ENCODE measurements at places on chromosomes 3 and 15.

GRCh38 chr3:119945291-119945690 lies 149.0 kb downstream of the GSK3B start:
- peaks cover 40% of the 10 kb centered on the region for H3K4me1 ChIP-seq
- H3K27me3 ChIP-seq: no peaks in the 10 kb centered on the region
- no peak for DNase-seq
- H3K27ac ChIP-seq: no peak overlapping the region
- H3K36me3 ChIP-seq: peaks cover 11% of the 10 kb centered on the region
- H3K4me3 ChIP-seq: no peak overlapping the region

DNA sequence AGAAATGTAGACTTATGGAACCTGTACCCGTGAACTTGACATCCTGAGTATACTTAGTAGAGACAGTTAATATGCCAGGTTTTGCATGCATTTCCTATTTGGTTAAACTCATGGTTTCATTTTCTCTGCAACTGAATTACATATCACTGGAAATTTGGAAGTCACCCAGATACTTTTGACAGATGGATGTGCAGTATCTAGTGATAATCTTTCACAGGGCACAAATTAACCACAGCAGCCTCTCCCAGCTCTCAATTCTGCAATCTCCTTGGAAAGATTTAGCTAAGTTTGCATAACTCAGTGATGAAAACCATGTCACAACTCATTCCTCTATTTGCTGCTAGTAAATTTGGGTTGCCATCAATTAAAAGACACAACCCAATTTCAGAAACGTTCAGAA lies 162.3 kb upstream of the TPM1 start:
- H3K4me3 ChIP-seq: no peak overlapping the region
- DNase-seq: no peak
- H3K4me1 ChIP-seq: no peaks in the 10 kb centered on the region
- H3K27ac ChIP-seq: no peak overlapping the region

- peak overlapping the region; percentile 98 for H3K4me3 ChIP-seq
- H3K36me3 ChIP-seq: peaks cover 18% of the 10 kb centered on the region
- H3K4me1 ChIP-seq: peaks cover 65% of the 10 kb centered on the region
- H3K27me3 ChIP-seq: no peaks in the 10 kb centered on the region
Observed at GRCh38 chr3:20043396-20043795, 3.1 kb downstream of the KAT2B start.

DNA sequence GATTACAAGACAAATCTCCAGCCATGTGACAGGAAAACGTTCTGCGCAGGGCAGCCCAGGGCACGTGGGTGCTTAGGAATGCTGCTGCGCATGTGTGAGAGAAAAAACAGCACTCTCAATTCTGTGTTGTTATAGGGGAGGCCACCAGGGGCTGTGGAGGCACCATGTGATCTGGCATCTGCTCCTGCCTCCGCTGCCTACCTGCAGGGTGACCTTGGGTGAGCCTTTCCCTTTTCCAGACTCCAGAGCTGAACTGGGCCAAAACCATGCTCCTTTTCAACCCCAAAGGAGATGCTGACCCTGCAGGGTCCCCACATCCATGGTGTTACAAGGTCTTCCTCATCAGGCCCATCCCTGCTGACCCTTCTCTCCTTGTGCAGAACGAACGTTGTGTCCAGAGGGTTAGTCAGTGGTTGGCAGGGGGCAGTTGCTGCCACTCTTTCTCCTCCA lies 81.5 kb upstream of the RASGRF1 start:
- DNase-seq: no peak
- no peaks in the 10 kb centered on the region for H3K4me1 ChIP-seq
- H3K27me3 ChIP-seq: peaks cover 67% of the 10 kb centered on the region
- H3K36me3 ChIP-seq: no peaks in the 10 kb centered on the region

GRCh38 chr15:94162939-94163338 lies 68.4 kb upstream of the MCTP2 start:
- peaks cover 24% of the 10 kb centered on the region for H3K27me3 ChIP-seq
- H3K4me3 ChIP-seq: no peak overlapping the region
- H3K27ac ChIP-seq: no peak overlapping the region
- H3K36me3 ChIP-seq: no peaks in the 10 kb centered on the region
- DNase-seq: no peak

DNA sequence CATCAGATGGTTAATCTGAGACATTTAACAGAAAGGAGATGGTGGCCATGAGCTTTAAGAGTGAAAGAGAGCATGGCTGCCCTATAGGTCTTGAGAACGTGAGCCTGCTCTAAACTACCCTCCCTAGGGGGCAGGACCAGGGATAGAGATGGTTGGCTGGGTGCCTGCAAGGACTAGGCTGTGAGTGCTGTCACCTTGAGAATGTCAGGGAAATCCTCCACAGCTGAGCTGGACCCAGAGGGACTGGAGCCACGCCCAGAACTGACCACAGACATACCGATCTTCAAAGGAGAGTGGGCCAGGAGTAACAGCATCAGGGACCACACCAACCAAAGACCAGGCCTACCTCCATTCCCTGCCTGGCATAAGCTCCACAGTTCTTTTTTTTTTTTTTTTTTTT lies 53.6 kb upstream of the UBE2E1 start:
- no peaks in the 10 kb centered on the region for H3K27me3 ChIP-seq
- H3K36me3 ChIP-seq: no peaks in the 10 kb centered on the region
- H3K4me1 ChIP-seq: no peaks in the 10 kb centered on the region
- H3K4me3 ChIP-seq: no peak overlapping the region

DNA sequence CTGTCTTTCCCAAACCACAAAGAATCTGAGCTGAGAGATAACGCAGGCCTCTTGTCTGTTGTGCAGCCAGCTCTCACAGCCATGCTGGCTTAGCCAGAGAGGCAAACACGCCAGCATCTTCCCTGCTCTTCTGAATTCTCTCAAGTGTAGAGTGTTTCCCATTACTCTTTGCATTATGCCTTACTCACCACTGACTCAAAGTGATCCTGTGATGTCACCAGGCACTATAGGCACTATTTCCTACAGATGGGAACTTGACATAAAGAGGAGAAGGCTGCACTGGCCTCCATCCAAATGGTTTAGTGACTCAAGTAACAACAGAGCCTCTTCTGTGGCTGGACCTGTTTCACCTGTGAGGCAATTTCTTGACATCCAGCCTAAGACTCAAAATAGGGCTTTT lies 44.4 kb downstream of the PDZRN3 start:
- no peak for DNase-seq
- no peaks in the 10 kb centered on the region for H3K4me1 ChIP-seq
- H3K4me3 ChIP-seq: no peak overlapping the region
- H3K36me3 ChIP-seq: no peaks in the 10 kb centered on the region
- H3K27ac ChIP-seq: no peak overlapping the region
- H3K27me3 ChIP-seq: no peaks in the 10 kb centered on the region
